ENCODE measurements at places on chromosomes 12 and 14.

- DNase-seq: no peak
Observed at GRCh38 chr14:52900731-52901130, 50.1 kb downstream of the FERMT2 start.

DNA sequence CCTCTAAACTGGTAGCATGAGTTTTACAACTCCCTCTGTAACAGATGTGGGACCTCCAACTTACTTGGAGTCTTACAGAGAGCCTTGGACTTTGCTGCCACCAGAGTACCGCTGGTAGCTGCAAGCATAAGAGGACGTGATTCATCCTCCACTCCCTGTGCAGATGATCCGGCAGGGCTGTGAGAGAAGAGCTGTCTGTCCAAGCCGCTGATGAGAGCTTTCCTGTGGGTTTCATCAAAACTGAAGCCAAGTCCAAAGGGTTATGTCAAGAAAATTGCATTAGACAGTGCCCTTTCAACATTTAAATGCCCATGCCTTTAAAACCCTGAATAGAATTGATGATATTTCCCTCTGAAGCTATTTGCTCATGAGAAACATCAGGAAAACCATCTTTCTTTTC, 85.8 kb downstream of the LLPH start:
- peak; percentile 55 for DNase-seq

DNA sequence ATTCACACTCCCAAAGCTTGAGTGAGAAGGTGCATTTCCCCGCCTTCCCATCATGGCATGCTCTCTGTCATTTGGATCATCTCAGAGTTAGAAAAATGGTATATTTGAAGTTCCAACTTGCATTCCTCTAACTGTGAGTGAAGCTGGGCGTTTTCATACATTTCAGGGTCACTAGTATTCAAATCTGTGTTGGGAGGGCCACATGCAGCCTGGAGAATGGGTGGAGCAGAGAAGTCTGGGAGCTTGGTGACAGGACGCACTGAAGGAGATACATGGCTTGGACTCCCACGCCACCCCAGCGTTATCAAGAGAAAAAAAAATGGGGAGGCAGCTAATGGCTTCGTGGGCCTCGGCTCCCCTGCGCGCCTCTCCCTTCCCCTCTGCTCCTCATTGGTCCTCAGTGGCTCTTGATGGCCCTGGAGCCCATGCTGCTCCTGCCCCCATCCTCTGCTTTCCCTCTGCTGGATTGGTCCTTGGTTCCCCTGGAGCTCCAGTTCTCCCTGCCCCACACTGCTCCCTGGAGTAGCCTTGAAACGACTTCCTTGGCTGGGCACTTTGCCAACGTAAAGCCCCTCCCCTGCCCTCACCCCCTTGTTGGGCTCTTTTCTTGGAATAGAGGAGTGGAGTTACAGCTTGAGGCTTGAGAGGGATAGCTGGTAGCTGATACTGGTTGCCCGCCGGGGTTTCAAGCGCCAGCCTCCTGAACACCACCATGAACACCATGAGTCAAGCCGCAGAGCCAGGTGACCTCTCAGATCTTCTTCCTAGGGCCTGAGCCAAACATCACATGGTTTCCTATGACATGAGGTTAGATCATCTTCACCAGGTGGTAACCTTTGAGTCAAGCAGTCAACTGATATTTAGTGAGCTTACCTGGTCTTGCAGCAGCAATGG, 139.6 kb downstream of the PRKCH start:
- DNase-seq: no peak

DNA sequence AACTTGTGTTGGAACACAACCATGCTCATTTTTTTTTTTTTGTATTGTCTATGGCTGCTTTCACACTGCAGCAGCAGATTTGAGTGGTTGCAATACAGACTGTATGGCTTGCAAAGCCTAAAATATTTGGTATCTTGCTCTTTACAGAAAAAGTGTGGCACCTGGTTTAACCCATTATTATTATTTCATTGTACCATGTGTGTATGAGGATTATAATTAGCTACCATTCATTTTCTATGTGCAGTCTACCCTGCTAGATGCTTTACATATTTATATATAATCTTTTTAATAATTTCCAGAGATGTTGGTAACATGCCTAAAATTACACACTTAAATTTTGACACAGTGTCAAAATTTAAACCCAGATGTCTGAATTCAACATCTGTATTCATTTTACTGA, 37.7 kb downstream of the SPATS2 start:
- DNase-seq: no peak

- no peak for DNase-seq
Observed at GRCh38 chr12:65175385-65175784, 6.0 kb downstream of the LEMD3 start.

GRCh38 chr12:449203-449602, 10.5 kb upstream of the B4GALNT3 start:
- no peak for DNase-seq

GRCh38 chr14:89000007-89000942, 175.8 kb downstream of the TTC8 start:
- DNase-seq: peak; percentile 97

GRCh38 chr14:93708800-93709199, 79.5 kb downstream of the PRIMA1 start:
- no peak for DNase-seq

DNA sequence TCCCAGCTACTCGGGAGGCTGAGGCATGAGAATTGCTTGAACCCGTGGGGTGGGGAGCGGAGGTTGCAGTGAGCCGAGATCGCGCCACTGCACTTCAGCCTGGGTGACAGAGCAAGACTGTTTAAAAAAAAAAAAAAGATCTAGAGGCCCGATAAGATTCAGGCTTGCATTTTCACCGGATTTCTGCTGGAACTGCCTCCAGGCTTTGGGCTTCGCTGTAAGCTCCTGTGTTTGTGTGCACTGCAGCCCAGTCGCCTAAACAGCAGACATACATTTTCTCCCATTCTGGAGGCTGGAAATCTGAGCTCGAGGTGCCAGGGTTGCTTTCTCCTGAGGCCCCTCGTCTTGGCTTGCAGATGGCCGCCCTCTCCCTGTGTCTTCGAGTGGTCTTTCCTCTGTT, 12.2 kb downstream of the BRI3BP start:
- no peak for DNase-seq

DNA sequence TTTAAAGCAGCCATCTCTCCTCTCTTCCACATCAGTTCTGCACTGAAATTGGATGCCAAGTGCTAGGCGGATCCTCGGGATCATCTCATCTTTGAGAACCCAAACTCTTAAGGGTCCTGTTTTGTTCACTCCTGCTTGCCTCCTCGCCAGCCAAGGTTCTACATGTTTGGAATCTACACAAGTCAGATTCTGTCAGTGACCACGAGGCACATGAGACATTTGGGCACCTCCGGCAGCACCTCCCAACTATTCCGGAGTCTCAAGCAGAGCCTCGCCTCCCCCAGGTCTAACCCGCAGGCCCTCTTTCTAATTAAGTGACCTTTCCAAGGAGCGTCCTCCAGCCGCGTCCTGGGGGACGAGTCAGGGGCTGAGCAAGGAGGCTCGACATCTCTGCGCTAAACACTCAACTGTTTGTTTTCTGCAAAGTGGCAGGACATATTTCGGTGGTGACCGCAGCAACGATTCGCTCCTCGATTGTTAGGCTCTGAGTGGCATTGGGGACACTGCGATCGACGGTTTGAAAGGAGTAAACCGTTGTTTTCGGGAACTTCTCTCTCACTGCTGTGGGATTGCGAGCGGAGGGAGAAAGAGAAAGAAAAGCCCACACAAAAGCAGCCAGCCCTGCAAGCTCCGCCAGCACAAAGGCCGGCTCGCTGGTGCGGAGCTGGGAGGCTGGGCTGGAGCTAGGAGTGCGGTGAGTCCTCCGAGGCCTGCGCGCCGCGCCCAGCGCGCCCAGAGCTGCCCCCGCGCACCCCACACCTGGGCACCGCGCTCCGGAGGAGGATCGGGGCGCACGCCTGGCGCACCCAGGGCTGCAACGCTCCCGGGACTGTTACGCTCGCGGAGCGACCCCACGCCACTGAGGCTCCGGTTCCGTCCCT, 640 bp downstream of the ARMH4 start:
- DNase-seq: peak; percentile 60

- peak; percentile 91 for DNase-seq
Observed at GRCh38 chr14:54565785-54566409, 1.0 kb upstream of the SAMD4A start.

DNA sequence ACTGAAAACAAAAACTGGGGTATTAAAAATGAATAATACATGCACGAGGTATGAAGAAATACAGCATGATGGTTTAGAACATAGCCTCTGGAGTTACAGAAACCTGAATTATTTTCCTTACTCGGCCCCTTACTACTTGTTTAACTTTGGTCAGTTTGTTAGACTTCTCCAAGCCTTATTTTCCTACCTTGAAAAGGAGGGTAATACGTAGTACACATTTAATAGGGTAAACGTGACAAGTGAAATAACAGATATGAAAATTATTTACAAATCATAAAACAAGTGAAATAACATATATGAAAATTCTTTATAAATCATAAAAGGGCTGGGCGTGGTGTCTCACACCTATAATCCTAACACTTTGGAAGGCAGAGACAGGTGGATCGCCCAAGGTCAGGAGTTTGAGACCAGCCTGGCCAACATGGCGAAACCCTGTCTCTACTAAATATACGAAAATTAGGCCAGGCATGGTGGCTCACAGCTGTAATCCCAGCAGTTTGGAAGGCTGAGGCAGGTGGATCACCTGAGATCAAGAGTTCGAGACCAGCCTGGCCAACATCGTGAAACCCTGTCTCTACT, 11.4 kb upstream of the PKP2 start:
- DNase-seq: no peak

DNA sequence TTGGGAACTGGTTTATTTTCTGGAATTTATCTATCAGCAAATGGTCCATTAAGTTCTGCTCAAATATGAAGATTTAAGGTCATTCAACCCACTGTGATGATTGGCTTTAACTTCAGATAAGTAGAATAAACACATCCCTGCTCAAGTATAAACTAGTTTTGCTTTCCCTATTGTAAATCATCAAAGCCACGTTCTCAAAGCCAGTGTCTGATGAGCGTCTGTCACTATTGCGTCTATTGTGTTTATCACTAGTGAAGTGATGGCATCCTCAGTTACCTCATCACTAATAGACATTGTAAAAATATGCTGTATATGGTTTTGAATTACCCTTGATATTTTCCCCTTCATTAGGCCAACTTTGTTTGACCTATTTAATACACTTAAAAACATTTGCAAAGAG, 351.3 kb downstream of the BCAT1 start:
- DNase-seq: no peak

DNA sequence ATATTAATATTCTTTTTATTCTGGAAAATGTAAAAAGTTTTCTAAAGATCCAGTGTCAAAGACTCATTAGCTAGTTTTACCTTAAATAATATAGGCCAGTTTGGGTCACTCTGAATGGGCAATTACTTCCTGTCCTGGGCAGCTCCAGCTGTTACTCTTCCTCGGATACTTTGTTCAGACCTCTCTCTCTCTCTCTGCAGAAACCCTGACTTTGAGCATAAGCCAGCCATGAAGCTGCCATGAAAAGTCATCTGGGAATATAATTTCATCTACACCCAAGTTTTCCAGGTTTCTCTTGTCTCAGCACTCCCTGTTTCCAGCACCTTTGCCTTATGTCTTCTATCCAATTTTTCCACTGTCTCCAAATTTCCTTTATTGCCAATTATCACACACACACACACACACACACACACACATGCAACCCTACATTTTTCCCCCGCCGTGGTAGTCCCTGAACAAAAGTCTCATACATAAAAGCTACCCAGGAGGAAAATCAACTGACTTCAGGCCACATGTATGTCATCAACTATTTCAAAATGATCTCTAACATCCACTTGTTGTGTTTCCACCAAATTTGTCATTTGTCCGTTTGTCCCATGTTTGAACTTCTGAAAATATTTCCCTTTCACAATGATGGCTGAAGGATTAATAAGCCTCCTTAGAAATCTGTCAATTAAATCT, 318.1 kb downstream of the SSPN start:
- DNase-seq: no peak

GRCh38 chr12:119913536-119914330, 36.6 kb upstream of the CIT start:
- DNase-seq: no peak

DNA sequence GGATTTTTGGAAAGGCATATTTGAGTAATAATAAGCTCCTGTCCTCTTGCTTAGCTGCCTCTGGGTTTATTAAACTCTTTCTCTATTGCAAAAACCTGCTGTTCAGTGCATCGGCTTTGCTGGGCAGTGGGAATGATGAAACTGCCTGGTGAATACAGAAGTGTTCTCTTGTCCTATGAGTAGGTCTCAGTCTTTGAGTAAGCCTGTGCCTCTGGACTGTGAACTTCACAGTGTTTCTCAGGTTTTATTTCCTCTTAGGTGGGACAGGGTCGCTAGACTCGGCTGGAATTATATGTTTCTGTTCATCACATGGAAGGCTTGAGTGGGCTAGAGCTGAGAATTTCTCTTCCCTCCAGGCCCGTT, 46.4 kb downstream of the CRADD start:
- DNase-seq: no peak
